Upper lobe of right lung (tissue), 1 donor: ENCODE measurements at places on chromosomes 5 and 9.
A peak's percentile ranks its signal among the peaks of the same experiment; 100 is the strongest.

DNA sequence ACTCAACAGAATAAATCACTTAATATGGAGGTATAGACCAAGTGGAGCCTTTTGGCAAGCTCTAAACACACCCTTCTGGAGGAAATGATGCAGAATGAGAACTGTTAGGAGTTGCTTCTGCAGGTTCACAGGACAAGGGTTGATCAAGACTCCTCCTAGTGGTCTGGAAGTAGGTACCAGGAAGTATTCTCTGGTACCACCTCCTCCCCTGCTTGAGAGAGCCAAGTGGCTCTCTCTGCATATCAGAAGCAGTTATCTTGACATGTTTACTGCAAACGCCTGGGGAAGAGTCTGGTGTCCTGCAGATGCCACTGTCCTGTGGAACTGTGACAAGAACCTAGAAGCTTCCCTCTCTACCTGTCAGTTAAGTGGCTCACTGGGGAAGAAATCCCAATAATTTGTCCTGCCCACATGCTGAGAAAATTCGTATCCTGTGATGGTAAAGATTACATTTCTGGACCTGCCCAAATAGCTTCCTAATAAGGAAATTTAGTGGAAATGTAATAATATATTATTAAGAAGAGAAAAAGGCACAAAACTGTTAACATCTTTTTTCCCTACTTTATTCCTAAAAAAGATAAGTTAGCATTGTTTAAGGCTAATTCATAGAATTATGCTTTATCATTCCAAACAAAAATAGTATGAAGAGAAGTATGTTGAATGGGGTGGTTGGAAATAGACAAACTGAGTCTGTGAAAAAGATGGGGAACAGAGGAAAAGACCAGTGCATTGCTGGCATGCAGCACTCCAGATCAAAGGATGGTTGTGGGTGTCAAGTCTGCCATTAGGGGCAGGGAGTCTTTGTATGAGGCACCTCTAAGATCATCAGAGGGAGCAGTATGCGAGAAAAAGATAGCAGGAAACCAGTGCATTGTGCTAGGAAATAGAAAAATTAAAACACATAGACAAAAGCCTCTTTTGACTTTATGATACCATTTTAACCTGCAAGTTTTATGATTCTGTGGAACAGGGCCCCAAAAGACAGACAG is 118.8 kb downstream of the CDC42SE2 start:
- peaks cover 38% of the 10 kb centered on the region for H3K4me1 ChIP-seq
- no peak overlapping the region for H3K27ac ChIP-seq
- H3K27me3 ChIP-seq = no peaks in the 10 kb centered on the region

DNA sequence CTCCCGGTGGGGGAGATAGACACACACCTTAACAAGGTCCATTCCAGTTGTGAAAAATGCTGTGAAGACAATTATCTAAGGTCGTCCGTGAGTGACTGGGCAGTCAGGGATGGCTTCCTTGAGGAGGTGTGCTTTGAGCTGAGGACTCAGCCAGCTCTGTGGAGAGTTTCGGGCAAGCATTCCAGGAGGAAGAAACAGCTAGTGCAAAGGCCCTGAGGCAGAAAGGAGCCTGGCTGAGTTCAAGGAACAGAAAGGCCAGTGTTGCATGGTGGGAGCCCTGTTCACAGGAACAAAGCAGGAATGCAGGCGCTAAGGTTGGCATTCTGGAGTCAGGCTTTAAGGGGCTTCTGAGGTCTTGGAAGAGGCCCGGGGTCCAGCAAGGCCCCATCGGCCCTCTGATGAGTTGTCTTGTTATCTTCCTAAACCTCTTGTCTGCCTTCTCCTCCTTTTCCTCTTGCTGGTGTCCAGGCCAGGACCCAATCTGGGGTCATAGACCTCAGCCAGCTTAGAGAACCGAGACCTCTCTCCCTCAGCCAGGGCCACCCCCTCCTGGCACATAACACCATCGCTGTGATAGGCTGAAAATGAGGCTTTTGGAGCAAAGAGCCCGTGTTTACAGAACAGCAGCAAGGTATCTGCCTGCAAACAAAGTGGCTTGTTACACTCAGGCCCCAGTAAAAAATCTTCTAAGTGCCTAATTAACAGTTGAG is 270.2 kb upstream of the MVB12B start:
- H3K27ac ChIP-seq = no peak overlapping the region
- H3K36me3 ChIP-seq = no peaks in the 10 kb centered on the region
- H3K4me1 ChIP-seq = no peaks in the 10 kb centered on the region
- DNase-seq = peak; percentile 29
- peaks cover 10% of the 10 kb centered on the region for H3K27me3 ChIP-seq

DNA sequence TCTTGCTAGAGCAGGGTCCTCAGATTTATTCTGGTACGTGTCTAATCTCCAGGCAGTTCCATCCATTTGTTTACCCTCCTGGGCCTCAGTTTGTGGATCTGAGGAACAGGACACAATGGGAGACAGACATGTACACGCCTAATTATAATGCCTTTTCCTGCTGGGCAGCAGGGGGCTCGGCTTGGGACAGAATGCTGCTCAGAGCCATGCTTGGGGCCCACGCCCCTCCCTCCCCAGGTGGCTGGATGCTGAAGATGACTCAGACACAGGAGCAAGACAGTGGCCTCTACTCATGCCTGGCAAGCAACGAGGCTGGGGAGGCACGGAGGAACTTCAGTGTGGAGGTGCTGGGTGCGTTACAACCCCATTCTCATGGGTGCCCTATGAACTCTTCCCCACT is 72.7 kb upstream of the ASS1 start:
- no peak overlapping the region for H3K27ac ChIP-seq
- no peak for DNase-seq
- H3K4me1 ChIP-seq = no peaks in the 10 kb centered on the region
- H3K4me3 ChIP-seq = no peak overlapping the region

DNA sequence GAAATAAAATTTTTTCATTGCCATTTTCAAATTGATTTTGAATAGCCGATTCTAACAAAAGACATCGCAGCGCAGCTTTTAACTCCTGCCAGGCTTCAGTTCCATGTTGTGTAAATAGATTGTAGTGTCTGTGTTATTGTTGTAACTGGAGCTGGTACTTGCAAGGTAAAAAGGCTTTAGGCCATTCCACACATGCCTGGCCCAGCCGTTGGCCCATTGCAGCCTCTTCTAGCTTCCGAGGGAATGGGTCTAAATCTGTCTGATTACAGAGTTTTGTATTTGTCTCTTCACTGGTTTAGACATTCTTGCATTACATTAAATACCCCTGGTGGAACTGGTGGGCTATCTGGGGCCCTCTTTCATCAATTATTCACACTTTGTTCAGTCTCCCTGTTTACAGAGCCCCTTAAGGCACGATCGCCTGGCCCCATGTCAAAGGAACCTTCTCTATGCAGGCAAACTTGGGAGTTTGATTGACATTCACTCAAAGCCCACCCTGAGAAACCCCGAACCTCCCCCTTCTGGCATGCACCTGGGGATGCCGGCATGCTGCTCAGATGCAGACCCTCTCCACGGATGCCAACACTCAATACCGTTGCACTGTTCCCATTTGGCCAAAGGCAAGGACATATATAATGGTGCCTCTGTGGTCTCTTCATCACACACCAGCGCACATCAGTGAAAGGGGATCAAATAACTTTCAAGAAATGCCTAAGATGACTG is 281.7 kb upstream of the IRX2 start:
- no peak overlapping the region for H3K27ac ChIP-seq
- no peak for DNase-seq
- no peak overlapping the region for H3K4me3 ChIP-seq
- no peaks in the 10 kb centered on the region for H3K4me1 ChIP-seq
